ENCODE measurements at places on chromosomes 2 and 18.

DNA sequence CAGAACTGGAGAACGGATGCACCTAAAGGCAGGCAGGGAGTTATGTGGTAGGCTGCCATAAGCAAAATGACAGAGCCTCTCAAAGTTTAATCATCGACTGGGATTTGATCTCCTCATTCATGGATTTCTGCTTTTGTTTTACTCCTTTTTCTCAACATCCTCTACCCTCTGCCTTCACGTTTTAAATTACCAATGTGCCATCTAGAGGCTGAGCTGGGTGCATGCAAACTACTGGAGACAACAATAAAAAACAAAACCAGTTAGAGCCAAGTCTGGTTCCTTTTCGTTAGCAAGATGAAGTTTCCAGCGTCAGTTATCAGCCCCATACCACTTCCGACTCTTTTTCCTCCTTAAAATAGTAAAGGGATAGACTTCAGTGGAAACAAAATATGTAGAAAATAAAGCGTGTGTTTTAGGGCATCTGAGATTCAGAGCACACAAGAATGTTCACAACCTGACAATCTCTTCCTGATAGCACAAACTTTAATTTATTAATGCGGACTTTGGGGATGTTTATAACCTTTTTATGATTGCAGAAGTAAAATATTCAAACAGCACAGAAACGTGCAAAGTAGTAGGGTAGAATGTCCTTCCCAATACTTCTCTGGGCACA is 117.0 kb downstream of the LAMA1 start:
- peak; percentile 65 for DNase-seq

DNA sequence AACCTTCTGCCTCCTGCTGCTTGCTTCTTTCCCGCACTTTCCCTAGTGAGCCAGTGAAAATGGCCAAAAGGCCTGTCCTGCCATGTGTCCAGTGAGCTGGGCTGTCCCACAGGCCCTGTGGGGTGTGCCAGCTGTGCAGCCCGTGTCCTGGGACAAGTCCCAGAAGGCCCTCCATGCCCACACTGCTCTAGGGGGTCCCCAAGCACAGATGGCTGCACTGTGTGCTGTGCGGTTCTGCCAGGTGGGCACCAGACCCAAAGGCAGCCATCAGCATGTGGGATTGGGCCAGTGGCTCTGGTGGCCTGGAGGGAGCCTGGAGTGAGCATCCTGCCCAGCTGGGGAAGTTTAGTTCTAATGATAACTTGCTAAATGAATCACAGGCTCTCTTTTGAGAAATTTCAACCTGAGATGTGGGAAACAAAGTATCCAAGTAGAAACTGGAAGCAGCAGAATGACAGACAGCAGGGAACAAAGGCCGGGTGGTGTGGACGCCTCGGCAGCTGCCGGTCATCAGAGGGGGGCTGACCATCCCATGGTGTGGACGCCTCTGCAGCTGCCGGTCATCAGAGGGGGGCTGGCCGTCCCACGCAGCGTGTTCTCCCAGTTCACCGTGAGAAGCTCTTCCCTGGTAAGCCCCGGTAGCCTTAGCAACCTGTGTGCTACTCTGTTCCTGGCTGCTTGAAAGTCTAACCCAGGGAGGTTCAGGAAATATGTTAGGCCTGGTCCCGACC is 9.9 kb upstream of the CNDP2 start:
- no peak for DNase-seq

DNA sequence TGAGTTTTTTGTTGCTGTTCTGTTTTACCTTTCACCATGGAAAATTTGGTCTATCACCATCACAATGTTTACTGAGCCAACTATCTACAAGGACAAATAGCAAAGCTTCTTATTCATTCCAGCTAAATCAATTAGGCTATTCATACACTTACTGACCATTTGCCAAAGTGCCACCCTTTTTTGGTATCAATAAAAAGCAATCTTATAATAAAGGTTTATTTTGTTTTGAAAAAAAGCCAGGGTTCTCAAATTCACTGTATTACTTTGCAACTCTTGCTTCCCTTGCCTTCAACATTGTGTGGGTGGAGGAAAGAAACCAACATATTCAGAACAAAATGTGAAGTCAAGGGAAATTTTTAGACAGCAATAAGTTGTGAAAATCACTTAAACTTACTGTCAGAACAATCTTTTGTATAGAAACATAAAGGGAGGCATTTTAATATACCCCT is 15.3 kb downstream of the PELI1 start:
- DNase-seq: no peak

- DNase-seq: no peak
Observed at GRCh38 chr18:3328532-3328931, 66.6 kb downstream of the MYL12B start.

DNA sequence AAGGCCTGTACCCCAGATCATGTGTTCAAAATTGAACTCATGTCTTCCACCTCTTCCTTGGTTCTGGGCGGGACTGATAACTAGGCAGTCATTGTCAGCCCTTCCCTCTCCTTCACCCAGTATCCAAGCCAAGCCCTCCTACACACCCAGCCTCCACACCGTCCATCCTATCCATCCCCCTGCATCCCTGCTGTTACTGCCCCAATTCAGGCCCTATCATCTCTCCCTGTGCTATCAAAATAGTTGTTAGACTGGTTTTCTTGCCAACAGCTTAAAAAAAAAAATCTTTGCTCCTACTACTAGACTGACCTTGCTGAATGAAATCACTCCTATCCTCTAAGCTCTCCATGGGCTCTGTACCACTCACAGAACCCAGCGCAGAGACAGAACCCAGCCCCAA is 32.8 kb downstream of the TGFA start:
- no peak for DNase-seq

DNA sequence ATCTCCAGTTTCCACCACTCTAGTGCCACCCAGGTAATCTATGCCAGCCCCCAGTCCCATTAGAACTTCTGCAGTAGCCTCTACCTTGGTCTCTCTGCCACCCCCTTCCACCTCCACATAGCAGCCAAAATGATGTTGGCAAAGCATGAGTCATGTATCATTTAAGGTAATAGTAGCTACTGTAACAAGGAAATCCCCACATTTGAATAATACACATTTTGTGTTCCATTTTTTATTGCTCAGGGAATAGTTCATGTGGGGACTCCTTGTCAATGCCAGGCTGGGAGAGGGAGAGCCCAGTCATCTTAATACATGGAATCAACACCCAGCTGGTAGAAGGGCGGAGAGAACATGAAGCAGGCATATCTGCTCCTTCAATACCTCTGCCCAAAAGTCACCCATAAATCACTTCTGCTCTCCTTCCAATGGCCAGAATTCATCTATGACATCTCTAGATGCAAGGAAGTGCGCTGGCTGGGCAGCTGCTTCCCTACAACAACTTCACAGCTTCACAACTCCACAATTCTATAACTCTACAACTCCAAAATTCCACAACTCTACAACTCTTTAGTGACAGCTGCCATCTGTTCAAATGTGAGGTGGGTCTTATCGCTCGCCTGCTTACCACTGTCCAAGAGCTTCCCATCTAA is 70.6 kb upstream of the GLS start:
- DNase-seq: no peak

DNA sequence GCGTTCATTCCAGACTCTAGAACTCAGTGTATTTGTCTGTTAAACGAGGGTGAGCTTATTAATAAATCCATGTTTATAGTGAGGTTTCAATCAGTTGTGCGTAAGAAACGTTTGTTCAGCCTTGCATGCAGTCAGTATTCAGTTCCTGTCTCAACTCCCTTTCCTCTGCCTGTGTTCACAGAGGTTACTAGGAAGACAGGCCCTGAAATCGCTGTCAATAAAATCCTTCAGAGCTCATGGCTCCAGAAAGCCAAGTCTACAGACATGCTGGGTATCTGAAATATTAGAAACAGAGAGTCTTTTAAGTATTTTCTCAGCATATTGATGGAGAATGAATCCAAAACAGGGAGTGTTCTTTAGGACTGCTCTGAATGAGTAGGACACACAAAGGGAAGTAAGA is 75.4 kb downstream of the KLF7 start:
- no peak for DNase-seq

DNA sequence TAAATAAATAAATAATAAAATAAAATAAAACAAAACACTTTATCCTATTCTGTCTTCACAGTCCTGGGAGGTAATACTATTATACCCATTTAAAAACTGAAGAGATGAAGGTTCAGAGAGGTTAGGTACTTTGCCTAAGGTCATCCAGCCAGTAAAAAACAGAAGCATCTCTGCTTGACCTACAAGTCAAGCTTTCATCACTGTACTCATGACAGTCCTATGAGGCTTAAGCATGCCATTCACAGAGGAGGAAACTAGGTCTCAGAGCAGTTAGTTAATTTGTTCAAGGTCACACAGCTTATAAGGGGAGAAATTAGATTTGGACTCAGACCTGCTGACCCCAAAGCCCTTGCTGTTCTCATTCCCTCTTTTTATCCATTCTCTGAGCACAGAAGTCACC is 77.5 kb downstream of the MARCO start:
- DNase-seq: no peak

GRCh38 chr2:7725171-7725849 is 808.1 kb downstream of the RNF144A start:
- DNase-seq: peak; percentile 38

- no peak for DNase-seq
Observed at GRCh38 chr18:23908827-23909226, 105.7 kb upstream of the TTC39C start.

GRCh38 chr2:238717084-238717483 is 130.8 kb upstream of the TWIST2 start:
- no peak for DNase-seq

DNA sequence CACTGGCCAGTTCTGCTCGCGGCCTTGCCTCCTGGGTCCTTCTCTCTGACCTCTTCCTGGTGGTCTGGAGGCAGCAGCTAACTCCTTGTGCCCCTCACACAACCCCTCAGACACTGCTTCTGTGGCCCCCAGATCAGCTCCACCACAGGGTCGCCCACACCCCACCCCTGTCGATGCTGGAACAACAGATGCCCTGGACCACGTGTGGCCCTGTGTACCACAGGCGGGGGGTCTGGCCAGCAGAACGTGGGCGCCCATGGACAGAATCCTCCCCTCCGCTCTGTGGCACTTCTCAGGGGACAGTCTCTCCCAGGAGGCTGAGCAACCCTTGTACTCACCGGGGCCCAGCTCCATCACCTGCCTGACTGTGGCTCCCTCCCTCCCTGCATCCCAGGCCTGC is 245.6 kb downstream of the NDUFA10 start:
- DNase-seq: no peak

GRCh38 chr18:48753691-48754090 is 197.1 kb downstream of the SMAD7 start:
- DNase-seq: no peak

GRCh38 chr2:131092458-131093005 is 728 bp downstream of the FAM168B start:
- DNase-seq: no peak

GRCh38 chr2:74094291-74094690 is 53.4 kb downstream of the BOLA3 start:
- no peak for DNase-seq

GRCh38 chr2:100875516-100876230 is 55.7 kb downstream of the NPAS2 start:
- no peak for DNase-seq

- DNase-seq: no peak
Observed at GRCh38 chr2:44771522-44771921, 170.0 kb upstream of the SIX3 start.

DNA sequence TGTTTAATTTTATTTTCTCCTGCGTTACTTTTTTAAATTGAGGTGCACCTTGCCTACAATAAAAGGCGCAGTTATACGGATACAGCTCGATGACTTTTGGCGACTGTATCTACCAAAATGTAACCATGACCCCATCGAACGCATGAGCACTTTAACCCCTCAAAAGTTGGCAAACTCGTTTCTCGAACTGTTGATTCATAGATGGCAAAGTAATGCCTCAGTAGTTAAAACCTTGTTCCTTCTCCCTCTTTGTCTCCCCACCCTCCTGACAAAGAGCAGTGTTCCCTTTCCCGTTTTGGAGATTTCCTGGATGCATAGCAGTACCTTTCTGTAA is 577 bp downstream of the MOGAT1 start:
- DNase-seq: no peak

DNA sequence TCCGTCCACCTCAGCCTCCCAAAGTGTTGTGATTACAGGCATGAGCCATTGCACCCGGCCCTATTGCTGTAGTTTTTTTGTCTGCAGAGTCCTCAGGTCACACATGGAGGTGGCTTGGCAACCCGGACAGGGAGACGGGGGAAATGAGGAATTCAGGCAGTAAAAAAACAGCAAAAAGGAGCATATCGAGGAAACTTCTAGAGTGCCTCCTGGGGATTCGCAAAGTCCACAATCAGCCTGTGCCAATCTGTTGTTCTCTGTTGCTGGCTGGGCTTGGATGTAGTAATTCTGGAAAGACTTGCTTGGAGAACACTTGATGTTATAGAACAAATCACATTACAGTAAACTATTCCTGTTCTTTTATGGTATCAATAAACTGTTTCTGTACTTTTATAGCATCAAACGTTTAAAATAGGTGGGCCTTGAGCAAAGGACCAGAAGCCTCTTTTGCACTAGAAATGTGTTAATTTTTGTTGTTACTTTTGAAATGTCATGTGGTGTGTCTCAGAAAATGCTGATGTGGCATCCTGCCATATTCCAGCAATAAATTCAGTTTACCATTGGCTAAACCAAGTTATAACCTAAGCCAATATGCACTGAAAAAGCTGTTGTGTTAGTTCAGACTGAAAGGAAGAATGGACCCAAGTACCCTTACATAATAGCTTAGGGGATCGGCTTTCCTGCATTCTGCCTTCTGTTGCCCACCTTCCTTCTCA is 14.4 kb downstream of the ELAC1 start:
- no peak for DNase-seq

GRCh38 chr2:199583676-199584075 is 125.9 kb upstream of the SATB2 start:
- DNase-seq: no peak

DNA sequence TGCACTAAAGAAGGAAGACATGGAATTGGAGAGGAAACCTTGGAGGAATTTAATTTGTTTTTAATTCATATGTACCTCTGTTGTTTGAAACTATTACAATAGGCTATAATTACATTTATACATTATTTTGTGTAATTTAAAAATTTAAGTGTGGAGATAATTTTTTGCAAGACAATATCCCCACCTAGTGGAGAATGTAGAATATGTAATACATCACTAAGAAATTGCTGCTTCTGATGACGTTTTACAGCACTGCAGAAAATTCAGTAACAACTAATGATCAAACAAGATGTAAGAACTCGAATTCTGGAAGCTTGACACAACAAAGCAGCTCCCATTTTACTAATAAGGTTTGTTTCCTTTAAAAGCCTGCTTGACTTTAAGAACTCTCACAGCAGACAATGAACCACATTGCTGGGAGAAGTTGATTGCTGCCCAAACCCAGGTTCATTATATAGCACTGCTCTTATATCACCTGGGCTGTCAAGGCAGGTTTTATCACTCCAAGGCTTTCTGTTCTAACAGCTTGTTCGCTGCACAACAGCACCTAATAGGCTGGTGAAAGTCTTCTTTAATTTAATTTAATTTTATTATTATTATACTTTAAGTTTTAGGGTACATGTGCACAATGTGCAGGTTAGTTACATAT is 53.4 kb downstream of the THADA start:
- DNase-seq: peak; percentile 83

Measured in common myeloid progenitor, CD34-positive (primary cell).